IMR-90 (cell line): ENCODE measurements at places on chromosomes 13 and 19. TPM values are rescaled to one million over a fixed set of nuclear protein-coding genes. Genes with fewer than 3 reads are reported as not detected.

- DNase-seq = no peak
These were observed 6.7 kb downstream of the CAMSAP3 start for GRCh38 chr19:7602240-7602934.

ZNF554 gene
- 1.9 and 3.0 TPM in 2 replicates for total RNA-seq

IQCN gene
- 0.18 and 0.28 TPM in 2 replicates for total RNA-seq

- peak; percentile 35 for DNase-seq
These were observed 86.1 kb upstream of the DOCK9 start for GRCh38 chr13:99063952-99064351.

DNA sequence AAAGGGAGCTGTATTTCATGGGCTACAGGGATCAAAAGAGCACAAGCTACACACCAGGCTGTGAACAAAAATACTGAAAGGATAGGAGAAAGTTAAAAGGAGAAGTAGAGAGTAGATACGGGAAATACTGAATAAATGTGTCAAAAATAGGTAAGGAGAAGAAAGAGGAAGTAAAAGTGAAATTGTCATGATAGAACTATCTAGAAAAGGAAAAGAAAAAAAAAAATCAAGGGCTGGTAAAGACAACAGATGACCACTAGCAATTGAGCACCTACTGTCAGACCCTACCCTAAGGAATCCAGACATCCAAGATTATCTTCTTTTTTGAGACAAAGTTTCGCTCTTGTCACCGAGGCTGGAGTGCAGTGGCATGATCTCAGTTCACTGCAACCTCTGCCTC lies 4.8 kb downstream of the RUBCNL start:
- no peak for DNase-seq

USPL1 gene
- total RNA-seq = 15.4 and 22.5 TPM in 2 replicates
